ENCODE measurements at places on chromosomes 6 and 20. TPM values are rescaled to one million over a fixed set of nuclear protein-coding genes. Genes with fewer than 3 reads are reported as not detected.

Gene ULBP3
- total RNA-seq = 4.0 TPM

Gene PERP
- 78.2 TPM for total RNA-seq

Gene IRF4
- total RNA-seq = 0.46 TPM

Gene GMPR
- total RNA-seq = 6.0 TPM

Gene RIN2
- 22.7 TPM for total RNA-seq

Gene COL11A2
- total RNA-seq = 0.83 TPM

Gene GABRR2
- total RNA-seq = not detected

Gene CRISP2
- total RNA-seq = not detected

Gene HMGCLL1
- 0.13 TPM for total RNA-seq

Gene CDC25B
- total RNA-seq = 203 TPM

Gene SMLR1
- total RNA-seq = not detected

Gene BIRC7
- 2.3 TPM for total RNA-seq

Gene LRRC73
- total RNA-seq = 1.1 TPM

Gene OXT
- total RNA-seq = not detected

Gene PBOV1
- not detected for total RNA-seq

Gene SNRPB
- 1,000 TPM for total RNA-seq

Gene ADGB
- total RNA-seq = not detected

Gene CDKN1A
- total RNA-seq = 247 TPM

Gene F13A1
- not detected for total RNA-seq

Gene OR2J3
- total RNA-seq = not detected

Gene ISM1
- 0.24 TPM for total RNA-seq

Gene POM121L2
- total RNA-seq = not detected

Gene PRSS35
- total RNA-seq = not detected

Gene SIRPD
- not detected for total RNA-seq

Gene OR12D3
- not detected for total RNA-seq

Gene PAK5
- total RNA-seq = not detected

Gene MC3R
- not detected for total RNA-seq

Gene ID1
- 444 TPM for total RNA-seq

Gene GPX5
- not detected for total RNA-seq

Gene STMND1
- not detected for total RNA-seq

Gene KCNB1
- 3.6 TPM for total RNA-seq

Gene BPIFA1
- total RNA-seq = not detected

Gene PRDM1
- 5.6 TPM for total RNA-seq

Gene CD24
- total RNA-seq = 307 TPM

Gene C2
- total RNA-seq = 0.31 TPM

Gene ZNF322
- 4.7 TPM for total RNA-seq

Gene LAMA4
- 1.3 TPM for total RNA-seq

Gene HFE
- total RNA-seq = 14.6 TPM

Gene SGK2
- total RNA-seq = 6.7 TPM

Gene PCK1
- total RNA-seq = 0.13 TPM

Measured in A549 treated with Mapracorat at 1 μM for 4 hours (cell line).